Camera-type eye (tissue), 1 donor: ENCODE measurements at places on chromosomes 12 and 14. TPM values are rescaled to one million over a fixed set of nuclear protein-coding genes. Genes with fewer than 3 reads are reported as not detected.

The MANSC4 gene
- not detected for total RNA-seq

The CLEC9A gene
- 0.27 TPM for total RNA-seq

The BCL11B gene
- 4.4 TPM for total RNA-seq

The SLC39A2 gene
- 0.49 TPM for total RNA-seq

The ADCY6 gene
- 50.1 TPM for total RNA-seq

The PCNX4 gene
- 140 TPM for total RNA-seq

The C14orf93 gene
- total RNA-seq, result 14.9 TPM

The A2M gene
- 182 TPM for total RNA-seq

The HCAR2 gene
- 2.1 TPM for total RNA-seq

The PROX2 gene
- total RNA-seq, result not detected

The GPR84 gene
- 0.16 TPM for total RNA-seq

The TECPR2 gene
- total RNA-seq, result 32.9 TPM

The RNASE1 gene
- total RNA-seq, result 65.1 TPM

The SPRYD3 gene
- 24.6 TPM for total RNA-seq

The IRAK3 gene
- 12.0 TPM for total RNA-seq

The RPS29 gene
- 1,905 TPM for total RNA-seq

The IGFBP6 gene
- total RNA-seq, result 116 TPM

The NEK9 gene
- 80.5 TPM for total RNA-seq

The RHEBL1 gene
- total RNA-seq, result 0.77 TPM

The CATSPERB gene
- 0.55 TPM for total RNA-seq

The TRHDE gene
- total RNA-seq, result 23.5 TPM

The INSM2 gene
- total RNA-seq, result 24.3 TPM

The NTF3 gene
- total RNA-seq, result 3.3 TPM

The ACIN1 gene
- total RNA-seq, result 155 TPM

The ASB2 gene
- total RNA-seq, result 4.1 TPM
